ENCODE measurements at places on chromosomes 13 and 19.

GRCh38 chr19:2235381-2236063, 607 bp downstream of the PLEKHJ1 start:
- no peak for DNase-seq

- DNase-seq: no peak
Measured at GRCh38 chr19:39329948-39330347, 5.9 kb downstream of the GMFG start.

- DNase-seq: no peak
Measured at GRCh38 chr19:39139971-39140453, 14.4 kb downstream of the PAK4 start.

DNA sequence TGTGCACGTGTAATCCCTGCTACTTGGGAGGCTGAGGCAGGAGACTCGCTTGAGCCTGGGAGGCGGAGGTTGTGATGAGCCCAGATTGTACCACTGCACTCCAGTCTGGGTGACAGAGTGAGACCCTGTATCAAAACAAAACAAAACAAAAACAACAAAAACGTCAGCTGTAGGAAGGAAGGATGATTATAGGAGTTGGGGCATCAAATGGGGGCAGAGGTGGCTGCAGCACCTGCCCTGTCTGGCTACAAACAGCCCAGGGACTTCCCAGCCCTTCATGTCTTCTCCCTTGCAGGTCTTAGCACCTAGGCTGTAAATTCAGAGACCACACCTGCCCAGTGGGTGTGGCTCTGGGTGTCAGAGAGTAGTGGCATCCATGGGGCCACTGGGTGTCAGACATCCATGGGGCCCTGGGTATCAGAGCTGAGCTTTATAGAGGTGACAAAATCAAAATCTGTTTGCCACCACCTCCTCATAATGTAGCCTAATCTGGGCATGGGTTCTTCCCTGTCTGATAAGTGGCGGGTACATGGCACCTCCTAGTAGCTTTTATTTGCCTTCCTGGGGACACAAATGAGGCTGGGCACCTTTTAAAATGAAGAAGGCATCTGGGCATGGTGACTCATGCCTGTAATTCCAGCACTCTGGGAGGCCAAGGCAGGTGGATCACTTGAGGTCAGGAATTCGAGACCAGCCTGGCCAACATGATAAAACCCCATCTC, 4.7 kb upstream of the B3GNT3 start:
- no peak for DNase-seq

DNA sequence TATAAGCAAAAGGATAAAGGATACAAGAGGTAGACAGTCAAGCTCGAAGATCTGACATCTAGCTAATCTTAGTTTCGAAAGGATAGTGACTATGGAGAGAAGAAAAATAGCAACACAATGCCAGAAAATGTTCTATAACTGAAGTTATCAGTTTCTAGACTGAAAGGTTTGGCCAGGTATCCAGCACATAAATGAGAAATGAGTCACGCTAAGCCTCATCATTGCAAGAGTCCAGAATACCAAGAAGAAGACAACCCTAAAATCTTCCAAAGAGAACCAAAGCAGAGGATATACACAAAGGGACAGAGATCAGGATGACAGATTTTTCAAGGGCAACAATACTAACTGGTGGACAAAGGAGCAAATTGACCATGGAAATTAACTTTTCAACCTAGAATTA, 237.0 kb downstream of the POSTN start:
- DNase-seq: no peak

- no peak for DNase-seq
Measured at GRCh38 chr19:28883241-28883693, 329.7 kb downstream of the UQCRFS1 start.

DNA sequence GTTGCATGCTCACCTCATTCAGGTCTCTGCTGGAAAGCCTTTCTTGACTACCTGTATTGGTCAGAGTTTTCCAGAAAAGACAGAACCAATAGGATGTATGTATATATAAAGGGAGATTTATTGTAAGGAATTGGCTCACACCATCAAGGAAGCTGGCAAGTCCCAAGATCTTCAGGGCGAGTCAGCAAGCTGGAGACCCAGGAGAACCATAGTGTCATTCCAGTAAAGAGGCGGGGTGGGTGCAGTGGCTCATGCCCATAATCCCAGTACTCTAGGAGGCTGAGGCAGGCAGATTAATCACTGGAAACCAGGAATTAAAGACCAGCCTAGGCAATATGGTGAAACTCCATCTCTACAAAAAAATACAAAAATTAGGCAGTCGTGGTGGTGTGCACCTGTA, 30.4 kb upstream of the FARP1 start:
- no peak for DNase-seq

- DNase-seq: no peak
Measured at GRCh38 chr19:45496349-45496953, 396 bp downstream of the RTN2 start.

GRCh38 chr13:100403675-100404074, 184.9 kb downstream of the GGACT start:
- DNase-seq: no peak

GRCh38 chr19:6030214-6030507, 52.2 kb upstream of the RANBP3 start:
- no peak for DNase-seq

- DNase-seq: no peak
Measured at GRCh38 chr13:25380741-25381324, 9.1 kb downstream of the ATP8A2 start.

- no peak for DNase-seq
Measured at GRCh38 chr19:36236304-36236945, 21.5 kb downstream of the ZNF146 start.

DNA sequence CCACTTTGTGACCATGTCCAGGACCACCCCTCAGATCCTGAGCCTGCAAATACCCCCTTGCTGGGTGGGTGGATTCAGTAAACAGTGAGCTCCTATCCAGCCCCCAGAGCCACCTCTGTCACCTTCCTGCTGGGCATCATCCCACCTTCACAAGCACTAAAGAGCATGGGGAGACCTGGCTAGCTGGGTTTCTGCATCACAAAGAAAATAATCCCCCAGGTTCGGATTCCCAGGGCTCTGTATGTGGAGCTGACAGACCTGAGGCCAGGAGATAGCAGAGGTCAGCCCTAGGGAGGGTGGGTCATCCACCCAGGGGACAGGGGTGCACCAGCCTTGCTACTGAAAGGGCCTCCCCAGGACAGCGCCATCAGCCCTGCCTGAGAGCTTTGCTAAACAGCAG, 7.7 kb upstream of the CEACAM7 start:
- DNase-seq: no peak

GRCh38 chr13:62678039-62678438, 1262.4 kb upstream of the PCDH20 start:
- no peak for DNase-seq

GRCh38 chr19:38263689-38264485, 486 bp upstream of the SPINT2 start:
- DNase-seq: peak; percentile 44

DNA sequence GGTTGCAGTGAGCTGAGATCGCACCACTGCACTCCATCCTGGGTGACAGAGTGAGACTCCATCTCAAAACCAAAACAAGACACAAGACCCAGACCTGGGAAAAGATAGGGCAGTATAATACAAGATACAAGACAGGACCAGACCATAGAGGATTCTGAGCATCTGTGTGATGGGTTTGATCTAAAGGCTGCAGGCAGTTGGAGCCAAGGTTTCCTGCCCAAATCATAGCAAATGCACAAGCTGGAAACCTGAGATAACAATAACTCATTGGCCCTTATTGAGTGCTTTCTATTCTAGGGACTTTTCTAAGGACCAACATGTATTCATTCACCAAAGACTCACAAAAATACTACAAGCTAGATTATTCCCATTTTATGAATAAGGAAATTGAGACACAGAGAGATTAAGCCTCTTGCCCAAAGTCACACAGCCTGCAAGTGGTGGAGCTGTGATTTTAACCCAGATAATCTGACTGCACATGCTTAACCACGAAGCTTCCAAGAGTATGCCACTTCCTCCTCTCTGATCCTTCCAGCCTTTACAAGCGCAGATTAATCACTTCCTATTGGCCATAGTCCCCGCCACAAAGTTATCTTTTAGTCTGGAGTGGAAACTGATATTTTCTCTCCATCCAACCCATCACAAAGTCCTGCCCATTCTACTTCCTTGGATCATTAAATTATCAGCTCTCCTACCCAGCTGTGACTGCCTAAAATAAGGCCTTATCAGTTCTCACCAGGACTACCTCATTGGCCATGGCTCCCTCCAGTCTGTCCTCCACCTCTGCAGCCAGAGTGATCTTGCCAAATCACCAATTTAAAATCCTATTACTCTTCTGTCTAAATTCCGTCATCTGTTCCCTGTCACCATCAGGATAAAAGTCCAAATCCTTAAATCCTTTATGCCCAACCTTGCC, 147.2 kb downstream of the FLT1 start:
- no peak for DNase-seq

DNA sequence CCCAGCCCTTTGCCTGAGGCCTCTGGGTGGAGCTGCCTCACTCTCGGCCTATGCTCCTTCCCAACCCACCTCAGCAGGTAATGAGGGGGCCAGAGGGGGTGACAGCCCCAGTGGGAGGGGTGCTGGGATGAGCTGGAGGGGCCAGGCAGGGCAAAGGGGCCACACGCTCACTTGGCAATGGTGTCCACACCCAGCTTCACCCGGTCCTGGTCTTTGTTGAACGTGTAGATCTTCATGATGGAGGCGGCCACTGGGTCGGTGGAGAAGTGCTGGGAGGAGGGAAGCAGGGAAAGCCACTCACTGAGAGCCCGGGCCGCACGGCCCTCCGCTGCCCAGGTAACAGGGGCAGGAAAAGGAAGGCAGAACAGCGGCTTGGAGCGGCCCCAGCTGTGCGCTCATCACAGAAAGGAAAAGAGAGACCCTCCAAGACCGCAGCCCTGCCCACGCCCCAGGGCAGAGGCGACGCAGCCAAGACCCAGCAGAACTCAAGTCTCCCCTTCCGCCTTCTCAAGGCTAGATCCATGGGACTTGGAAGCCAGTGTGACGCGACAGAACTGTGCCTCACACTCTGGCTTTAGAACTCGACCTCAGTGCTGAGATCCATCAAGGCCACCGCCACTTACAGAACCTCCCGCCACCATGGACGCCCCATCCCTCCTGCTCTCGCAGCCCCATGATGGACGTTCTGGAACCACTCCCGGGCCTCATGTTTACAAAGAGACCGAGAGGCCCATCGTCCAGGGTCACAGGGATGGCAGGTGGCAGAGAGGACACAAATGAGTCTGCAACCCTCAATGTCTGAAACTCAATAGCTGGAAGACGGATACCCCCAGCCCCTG, 9.2 kb downstream of the UBXN6 start:
- DNase-seq: no peak

- DNase-seq: no peak
Measured at GRCh38 chr19:30602661-30603350, 230.6 kb downstream of the ZNF536 start.

- no peak for DNase-seq
Measured at GRCh38 chr13:40205771-40206240, 460.6 kb downstream of the FOXO1 start.

DNA sequence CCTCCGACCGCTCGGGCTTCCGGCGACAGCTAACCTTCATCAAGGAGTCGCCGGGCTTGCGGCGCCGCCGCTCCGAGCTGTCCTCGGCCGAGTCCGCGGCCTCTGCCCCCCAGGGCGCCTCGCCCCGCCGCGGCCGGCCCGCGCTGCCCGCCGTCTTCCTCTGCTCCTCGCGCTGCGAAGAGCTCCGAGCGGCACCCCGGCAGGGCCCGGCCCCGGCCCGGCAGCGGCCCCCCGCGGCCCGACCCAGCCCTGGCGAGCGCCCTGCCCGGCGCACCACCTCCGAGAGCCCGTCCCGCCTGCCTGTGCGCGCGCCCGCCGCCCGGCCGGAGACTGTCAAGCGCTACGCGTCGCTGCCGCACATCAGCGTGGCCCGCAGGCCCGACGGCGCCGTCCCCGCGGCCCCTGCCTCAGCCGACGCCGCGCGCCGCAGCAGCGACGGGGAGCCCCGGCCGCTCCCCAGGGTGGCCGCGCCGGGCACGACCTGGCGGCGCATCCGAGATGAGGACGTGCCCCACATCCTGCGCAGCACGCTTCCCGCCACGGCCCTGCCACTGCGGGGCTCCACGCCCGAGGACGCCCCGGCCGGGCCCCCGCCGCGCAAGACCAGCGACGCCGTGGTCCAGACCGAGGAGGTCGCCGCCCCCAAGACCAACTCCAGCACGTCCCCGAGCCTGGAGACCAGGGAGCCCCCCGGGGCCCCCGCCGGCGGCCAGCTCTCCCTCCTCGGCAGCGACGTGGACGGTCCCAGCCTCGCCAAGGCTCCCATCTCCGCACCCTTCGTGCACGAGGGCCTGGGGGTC, 9.6 kb downstream of the C19orf25 start:
- no peak for DNase-seq

- DNase-seq: no peak
Measured at GRCh38 chr13:100549316-100549715, 39.3 kb downstream of the GGACT start.

GRCh38 chr13:23289917-23290357, 109.2 kb downstream of the SGCG start:
- DNase-seq: no peak

- no peak for DNase-seq
Measured at GRCh38 chr19:28793391-28794168, 419.4 kb downstream of the UQCRFS1 start.

DNA sequence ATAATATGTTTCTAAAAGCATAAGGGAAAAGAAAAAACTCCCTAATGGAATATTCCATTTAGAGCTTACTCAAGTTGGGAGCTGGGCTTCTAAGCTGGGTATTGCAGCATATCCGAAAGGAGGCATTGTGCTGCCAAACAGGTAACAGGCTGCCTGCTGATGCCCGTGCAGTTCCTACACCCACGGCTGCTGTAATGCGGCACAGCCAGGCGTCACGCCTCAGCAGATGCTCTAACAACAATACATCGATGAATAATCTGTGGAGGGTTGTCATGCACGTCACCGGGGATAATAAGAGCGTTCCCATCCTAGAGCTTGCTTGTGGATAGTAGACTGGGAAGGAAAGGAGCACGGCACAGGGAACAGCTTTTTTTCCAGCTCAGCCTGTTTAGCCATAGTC, 1582.1 kb upstream of the SLC10A2 start:
- no peak for DNase-seq

GRCh38 chr13:77674852-77675251, 22.6 kb upstream of the SLAIN1 start:
- DNase-seq: no peak

- no peak for DNase-seq
Measured at GRCh38 chr13:43515531-43515930, 271.2 kb downstream of the ENOX1 start.

GRCh38 chr19:898663-899062, 5.4 kb downstream of the RNU6-9 start:
- no peak for DNase-seq

- DNase-seq: no peak
Measured at GRCh38 chr19:3710265-3710812, 2.2 kb downstream of the TJP3 start.

- DNase-seq: no peak
Measured at GRCh38 chr13:95568131-95568530, 15.6 kb downstream of the CLDN10 start.

GRCh38 chr13:87533776-87534175, 137.4 kb upstream of the SLITRK5 start:
- DNase-seq: no peak

- DNase-seq: no peak
Measured at GRCh38 chr13:73059460-73060250, 850 bp downstream of the KLF5 start.

- DNase-seq: no peak
Measured at GRCh38 chr13:48902368-48902767, 73.3 kb upstream of the FNDC3A start.
